ENCODE measurements at places on chromosomes 1 and 21.

DNA sequence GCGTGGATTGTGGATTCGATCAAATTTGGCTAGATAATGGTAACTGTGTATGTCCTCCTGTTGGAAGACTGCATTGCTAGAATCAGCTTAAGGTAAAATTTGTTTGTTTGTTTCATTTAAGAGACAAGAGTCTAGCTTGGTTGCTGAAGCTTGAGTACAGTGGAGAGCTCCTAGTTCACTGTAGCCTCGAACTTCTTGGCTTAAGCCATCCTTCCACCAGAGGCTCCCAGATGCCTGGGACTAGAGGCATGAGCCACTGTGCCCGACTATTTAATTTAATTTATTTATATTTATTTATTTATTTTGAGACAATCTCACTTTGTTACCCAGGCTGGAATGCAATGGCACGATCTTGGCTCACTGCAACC, 1.5 kb downstream of the PHACTR4 start:
- DNase-seq, result no peak

- DNase-seq, result no peak
Observed at GRCh38 chr1:207026104-207026534, 6.4 kb downstream of the C1orf116 start.

GRCh38 chr1:105138458-105138893, 1388.8 kb downstream of the AMY1C start:
- DNase-seq, result no peak

DNA sequence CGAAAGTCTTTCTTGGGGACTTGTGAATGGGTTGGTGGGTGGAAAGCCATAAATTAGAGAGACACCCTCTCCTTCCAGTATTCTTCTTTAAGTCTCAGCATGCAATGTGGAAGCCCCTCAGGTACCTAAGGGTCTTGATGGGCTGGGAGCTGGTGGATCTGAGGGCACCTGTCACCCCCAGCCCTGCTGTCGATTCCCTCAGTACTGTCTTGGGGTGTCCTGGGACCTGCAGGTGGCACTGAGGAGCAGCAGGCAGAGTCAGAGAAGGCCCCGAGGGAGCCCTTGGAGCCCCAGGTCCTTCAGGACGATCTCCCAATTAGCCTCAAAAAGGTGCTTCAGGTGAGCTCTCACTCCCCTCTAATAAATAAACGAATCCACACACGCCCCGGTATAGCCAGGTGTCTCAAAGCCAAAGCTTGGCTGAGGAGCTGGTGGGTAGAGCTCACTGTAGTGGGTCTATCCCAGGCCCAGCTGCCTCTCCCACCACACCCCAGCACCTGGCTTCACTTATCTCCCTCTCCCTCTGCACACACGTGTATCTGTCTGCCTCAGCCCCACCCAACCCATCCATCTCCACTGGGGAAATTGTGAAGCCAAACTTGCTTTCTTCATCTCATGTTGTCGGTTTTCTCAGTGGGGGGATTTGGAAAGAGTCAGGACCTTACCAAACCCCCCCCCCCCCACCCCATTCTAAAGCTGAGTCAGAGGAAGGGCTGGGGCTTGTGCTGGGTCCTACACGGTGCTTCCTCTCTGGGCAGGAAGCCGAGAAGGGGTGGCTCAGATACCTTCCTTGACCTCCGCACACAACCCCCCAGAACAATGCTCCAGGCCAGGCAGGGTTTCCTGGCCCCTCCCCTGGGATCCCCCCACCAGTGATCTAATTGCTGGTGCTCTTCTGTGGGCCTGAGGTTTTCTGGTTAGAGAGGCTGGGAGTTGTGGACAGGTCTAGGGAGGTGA, 1.6 kb downstream of the ADAM15 start:
- DNase-seq, result no peak

GRCh38 chr1:1752190-1752589, 26.1 kb downstream of the NADK start:
- DNase-seq, result no peak
